OCI-LY7 (cell line): ENCODE measurements at places on chromosomes 3 and 15.

- no peak for DNase-seq
Measured at GRCh38 chr3:66555214-66555844, 54.5 kb upstream of the LRIG1 start.

DNA sequence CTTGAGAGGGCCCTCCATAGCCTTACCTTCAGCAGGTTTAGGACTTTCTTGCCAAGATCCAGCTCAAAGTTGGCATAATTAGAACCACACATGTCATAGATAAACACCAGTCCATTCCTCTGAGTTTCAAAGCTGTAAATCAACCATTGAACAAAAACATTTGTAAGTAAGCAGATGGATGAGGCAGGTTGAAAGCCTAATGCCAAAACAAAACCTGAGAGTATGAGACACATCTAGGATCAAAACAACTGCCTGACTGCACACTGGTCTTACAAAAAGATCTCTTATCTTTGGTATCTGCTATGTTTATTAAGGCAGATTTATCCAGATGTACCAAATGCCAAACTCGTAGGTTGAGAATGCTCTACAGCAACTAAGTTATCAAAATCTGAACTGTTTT lies 61.9 kb downstream of the PTPN9 start:
- no peak for DNase-seq

DNA sequence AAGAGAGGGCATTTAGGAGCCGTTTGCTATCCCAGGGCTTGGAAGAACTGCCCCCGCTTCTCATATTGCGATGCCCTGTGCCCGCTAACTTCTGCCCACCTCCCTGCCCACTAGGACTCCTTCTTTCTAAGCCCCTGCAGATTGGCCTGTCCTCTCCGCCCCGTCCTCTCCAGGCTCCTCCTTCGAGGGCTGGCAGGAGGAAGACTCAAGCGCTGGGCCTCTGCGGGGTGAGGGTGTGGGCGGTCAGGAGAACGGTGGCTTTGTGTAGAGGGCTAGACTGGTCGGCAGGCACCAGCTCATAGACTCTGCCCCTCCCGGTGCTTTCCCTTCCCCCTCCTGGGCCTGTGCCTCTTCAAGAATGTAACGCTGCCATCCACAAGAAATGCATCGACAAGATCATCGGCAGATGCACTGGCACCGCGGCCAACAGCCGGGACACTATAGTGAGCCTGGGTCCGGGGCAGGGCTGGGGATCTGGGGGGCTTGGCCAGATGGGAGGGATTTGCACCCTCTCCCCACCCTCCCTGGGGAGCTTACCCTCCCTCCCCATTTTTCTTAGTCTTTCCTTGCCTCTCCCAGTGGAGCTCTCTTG lies 21.9 kb downstream of the PRKCD start:
- DNase-seq: no peak

GRCh38 chr15:95929232-95929846 lies 401.2 kb upstream of the NR2F2 start:
- no peak for DNase-seq

DNA sequence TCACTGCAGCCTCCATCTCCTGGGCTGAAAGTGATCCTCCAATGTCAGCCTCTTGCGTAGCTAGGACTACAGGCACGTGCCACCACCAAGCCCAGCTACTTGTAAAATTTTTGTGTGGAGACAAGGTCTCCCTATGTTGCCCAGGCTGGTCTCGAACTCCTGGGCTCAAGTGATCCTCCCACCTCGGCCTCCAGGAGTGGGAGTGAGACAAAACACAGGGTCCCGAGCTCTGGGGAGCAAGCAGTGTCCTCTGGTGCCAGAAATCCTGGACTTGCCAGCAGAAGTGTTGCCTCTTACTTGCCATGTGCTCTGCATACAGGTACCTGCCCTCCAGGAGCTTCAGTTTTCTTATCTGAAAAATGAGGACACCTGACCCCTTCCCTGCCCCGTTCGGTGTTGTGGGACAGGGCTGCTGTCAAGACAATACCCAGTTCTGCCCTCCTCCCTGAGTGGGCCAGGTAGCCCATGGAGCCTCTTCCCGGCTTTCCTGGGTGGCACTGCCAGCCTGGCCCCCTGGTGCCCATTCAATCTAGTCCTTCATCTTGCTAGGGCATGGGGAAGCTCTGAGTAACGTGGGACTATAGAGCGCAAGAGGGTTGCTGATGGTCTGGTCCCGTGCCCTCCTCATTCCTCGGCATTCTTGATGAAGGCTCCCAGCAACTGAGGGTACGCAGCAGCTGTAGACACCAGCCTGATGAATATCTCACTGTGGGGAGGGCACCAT lies 164.6 kb downstream of the GOLGA6L4 start:
- no peak for DNase-seq

- DNase-seq: peak; percentile 16
Measured at GRCh38 chr15:88834211-88834812, 31.1 kb downstream of the ACAN start.

DNA sequence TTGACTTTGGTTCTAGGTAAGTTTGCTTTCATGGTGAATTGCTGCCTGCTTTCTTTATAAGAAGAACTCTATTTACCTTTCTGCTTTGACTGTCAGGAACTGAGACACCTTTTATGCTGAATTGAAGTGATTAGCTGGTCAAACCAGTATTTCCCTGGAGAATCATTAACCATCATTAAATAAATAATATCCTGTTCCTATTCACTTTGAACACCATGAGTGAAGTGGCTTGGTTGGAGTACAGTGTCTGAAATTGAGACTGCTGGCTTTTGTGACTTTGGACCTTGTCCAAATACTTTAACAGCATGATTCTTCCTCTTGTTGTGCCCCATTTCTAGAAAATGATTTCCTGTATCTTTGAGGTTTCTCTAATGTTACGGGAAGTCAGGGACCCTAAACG lies 5.6 kb upstream of the TMEM62 start:
- DNase-seq: no peak

DNA sequence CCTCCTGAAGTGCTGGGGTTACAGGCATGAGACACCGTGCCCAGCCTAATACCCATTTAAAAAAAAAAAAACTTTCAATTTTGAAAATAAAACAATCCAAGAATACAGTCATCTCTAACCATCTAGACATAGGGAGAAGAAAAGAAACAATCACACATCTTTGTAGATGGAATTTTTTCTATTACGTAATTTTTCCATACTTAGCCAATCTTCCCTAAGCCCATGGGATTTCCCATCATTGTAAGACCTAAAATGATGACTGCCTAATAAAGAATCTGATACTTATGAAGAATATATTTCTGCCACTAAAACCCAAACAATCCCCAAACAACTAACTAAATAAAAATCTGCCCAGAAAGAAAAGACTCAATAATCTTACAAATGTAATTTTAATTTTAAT lies 88.7 kb downstream of the CBLB start:
- no peak for DNase-seq

DNA sequence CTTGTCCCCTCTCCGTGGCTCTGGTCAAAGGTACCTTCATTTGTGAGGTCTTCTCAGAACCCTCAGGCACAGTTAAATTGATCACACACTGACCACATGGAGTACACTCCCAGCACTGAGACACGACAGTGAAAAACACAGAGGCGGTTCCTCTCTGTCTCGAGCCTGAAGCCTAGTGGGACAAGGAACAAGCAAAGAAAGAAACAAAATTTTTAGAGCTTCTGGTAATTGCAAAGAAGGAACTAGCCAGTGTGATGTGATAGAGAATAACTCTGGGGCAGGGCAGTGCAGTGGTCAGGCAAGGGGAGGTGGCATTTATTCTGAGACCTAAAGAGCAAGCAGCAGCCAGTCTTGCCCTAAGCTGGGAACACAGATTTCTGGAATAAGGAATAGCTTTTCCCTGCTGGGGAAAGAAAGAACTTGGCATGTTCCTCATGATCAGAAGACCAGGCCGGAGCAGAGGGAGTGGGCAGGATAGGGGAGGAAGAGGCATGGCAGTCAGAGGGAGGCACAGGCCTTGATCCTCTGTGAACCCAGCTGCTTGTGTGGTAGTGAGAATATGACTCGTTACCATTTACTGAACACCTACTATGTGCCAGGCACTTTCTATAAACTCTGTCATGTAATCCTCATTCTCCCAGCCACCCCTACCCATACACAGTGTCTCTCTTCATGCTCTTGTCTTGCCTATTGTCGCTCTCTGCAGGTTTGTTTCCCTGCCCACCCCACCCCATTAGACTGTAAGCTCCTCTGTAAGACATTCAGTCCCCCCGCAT lies 262.3 kb upstream of the HES1 start:
- no peak for DNase-seq

- DNase-seq: no peak
Measured at GRCh38 chr3:42895580-42895868, 10.4 kb upstream of the ZNF662 start.

- no peak for DNase-seq
Measured at GRCh38 chr3:98440283-98440682, 22.7 kb upstream of the OR5K1 start.

DNA sequence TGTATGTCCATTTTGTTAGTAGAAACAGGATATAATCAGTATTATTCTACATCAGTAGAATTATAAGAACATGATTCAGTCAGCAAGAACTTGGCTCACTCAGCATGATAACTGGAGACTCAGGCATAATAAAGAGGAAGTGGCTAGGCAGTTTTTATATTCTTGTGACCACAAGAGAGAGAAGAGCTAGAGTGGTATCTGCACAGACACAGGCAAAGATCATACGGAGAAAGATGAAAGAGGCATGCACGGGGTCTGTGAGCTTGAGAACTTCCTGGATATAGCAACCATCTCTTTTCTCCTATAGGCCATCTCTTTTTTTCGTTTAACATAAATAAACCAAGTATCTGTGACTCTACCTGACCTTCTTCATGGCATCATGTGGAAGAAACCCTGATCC lies 46.8 kb downstream of the MYO5A start:
- peak; percentile 94 for DNase-seq

- no peak for DNase-seq
Measured at GRCh38 chr3:119362010-119362409, 67.8 kb downstream of the ARHGAP31 start.

GRCh38 chr3:74624301-74624700 lies 9.8 kb upstream of the CNTN3 start:
- DNase-seq: no peak

DNA sequence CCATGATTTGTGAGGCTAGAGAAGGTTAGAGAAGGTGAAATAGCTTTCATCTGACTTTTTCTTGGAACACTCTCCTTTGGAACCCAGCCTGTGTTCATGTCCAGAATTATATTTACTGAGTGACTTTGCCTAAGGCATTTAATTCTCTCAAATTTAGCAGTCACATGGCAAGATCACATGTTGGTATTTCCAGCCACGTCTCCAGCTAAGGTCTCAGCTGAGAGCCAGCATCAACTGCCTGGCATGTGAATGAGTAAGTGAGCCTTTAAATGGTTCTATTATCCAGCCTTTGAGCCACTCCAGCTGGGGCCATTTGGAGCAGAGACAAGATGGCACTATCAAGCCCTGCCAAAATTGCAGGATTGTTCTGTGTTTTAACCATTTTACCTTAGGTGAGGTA lies 130.2 kb upstream of the SGO1 start:
- no peak for DNase-seq

DNA sequence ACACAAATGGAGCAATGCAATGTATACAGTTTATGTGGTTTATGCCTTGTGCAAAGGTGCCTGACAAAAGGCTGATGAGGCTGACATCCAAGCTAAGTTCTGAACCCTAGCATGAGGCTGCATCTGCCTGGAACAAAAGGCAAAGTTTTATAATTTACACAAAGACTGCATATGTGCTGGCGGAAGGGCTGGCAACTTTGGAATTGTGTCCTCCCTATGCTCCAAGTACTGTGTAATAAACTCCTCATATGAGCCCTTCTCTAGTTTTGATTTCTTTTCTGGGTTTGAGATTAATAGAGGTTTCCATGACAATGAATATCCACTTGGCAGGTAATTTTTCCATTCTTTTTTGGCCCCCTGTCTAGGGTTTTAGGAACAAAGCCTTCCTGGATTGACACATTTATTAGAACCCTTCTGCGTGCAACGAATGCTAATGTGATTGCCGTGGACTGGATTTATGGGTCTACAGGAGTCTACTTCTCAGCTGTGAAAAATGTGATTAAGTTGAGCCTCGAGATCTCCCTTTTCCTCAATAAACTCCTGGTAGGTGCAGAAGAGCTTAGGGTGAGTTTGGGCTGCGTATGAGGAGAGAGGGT lies 10.8 kb downstream of the PLA1A start:
- no peak for DNase-seq

- no peak for DNase-seq
Measured at GRCh38 chr3:23685541-23686258, 120.1 kb upstream of the UBE2E1 start.

DNA sequence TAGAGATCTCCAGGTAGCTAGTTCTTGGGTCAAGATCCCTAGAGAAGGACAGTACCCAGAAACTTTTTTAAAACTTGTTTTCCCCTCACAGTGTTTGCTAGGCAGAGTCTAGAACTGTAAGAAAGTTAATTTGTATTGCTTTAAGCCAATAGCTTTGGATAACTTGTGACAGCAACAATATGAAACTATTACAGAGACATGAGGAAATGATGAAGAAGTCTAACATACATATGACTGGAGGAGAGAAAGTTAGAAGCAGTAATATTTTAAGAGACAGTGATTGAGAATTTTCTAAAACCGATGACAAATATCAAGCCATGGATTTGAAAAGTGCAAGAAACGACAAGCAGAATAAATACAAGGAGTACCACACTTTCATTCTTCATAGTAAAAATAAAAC lies 10.0 kb downstream of the HMG20A start:
- DNase-seq: no peak

DNA sequence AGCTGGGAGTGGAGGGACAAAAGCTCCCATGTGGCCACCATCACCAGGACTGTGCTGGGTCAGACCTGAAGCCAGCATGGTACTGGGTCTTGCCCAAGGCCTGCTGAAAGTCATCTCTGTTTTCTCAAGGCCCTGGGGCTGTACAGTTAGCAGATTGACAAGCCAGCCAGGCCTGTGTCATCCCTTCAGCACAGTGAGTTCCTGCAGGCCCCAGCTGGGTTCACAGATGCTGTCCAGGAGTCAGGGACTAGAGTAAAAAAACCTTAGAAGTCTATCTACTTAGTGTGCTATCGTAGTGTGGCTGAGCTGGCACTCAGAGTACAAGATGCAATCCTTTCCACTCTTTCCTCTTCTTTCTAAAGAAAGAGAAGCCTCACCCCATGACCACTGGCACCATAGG lies 246.0 kb upstream of the NAALADL2 start:
- no peak for DNase-seq

DNA sequence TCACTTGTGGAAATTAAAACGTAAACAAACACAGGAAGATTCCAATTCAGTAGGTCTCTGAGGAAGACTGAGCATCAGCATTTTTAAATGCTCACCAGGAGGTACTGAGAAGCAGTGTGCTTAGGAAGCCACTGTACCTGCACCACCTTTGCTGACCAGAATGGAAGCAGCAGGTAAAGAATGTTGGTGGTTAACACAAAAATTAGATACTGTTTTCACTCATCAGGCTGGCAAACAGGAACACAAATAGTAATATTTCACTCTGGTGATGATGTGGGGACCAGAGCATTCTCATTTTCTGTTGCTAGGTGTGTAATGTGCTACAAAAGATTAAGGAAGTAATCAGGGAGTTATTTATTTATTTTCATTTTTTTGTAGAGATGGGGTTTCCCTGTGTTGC lies 29.9 kb upstream of the GHSR start:
- no peak for DNase-seq
